ENCODE measurements at places on chromosomes 1 and 21. TPM values are rescaled to one million over a fixed set of nuclear protein-coding genes. Genes with fewer than 3 reads are reported as not detected.

GRCh38 chr1:226656201-226656600, 82.9 kb downstream of the ITPKB start:
- peak overlapping the region; percentile 19 for H3K27ac ChIP-seq
- H3K4me3 ChIP-seq = no peak overlapping the region
- H3K36me3 ChIP-seq = no peaks in the 10 kb centered on the region
- no peaks in the 10 kb centered on the region for H3K27me3 ChIP-seq
- H3K4me1 ChIP-seq = peaks cover 26% of the 10 kb centered on the region

DNA sequence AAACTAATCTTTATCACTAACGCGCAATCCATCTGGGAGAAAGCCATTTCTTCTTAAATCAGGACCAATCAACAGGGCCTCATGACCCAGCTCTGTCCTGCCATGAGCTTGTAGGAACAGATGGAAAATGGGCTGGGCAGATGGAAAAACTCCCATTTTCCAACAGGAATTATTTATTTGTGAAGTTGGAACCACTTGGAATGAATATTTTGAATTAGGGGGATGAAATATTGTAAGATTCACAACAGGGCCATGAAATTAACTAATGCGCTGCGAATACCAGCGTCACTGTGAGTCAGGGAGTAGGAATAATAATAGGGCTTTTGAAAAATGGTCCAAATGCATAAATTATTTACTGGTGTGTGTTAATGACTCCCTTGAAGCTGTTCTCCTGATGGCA, 53.1 kb upstream of the CYP2J2 start:
- H3K27me3 ChIP-seq = peaks cover 14% of the 10 kb centered on the region
- no peak overlapping the region for H3K27ac ChIP-seq
- no peaks in the 10 kb centered on the region for H3K36me3 ChIP-seq
- no peaks in the 10 kb centered on the region for H3K4me1 ChIP-seq
- H3K4me3 ChIP-seq = no peak overlapping the region

DNA sequence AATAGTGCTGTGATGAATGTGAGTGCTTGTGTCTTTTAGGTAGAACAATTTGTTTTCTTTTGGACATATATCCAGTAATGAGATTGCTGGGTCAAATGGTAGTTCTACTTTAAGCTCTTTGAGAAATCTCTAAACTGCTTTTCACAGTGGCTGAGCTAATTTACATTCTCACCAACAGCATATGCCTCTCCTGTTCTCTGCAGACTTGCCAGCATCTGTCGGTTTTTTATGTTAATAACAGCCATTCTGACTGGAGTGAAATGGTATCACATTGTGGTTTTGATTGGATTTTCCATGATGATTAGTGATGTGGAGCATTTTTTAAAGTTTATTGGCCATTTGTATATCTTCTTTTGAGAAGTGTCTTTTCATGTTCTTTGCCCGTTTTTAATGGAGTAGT, 647.3 kb upstream of the ADAMTS5 start:
- no peaks in the 10 kb centered on the region for H3K36me3 ChIP-seq
- DNase-seq = no peak
- H3K27ac ChIP-seq = no peak overlapping the region
- no peak overlapping the region for H3K4me3 ChIP-seq

DNA sequence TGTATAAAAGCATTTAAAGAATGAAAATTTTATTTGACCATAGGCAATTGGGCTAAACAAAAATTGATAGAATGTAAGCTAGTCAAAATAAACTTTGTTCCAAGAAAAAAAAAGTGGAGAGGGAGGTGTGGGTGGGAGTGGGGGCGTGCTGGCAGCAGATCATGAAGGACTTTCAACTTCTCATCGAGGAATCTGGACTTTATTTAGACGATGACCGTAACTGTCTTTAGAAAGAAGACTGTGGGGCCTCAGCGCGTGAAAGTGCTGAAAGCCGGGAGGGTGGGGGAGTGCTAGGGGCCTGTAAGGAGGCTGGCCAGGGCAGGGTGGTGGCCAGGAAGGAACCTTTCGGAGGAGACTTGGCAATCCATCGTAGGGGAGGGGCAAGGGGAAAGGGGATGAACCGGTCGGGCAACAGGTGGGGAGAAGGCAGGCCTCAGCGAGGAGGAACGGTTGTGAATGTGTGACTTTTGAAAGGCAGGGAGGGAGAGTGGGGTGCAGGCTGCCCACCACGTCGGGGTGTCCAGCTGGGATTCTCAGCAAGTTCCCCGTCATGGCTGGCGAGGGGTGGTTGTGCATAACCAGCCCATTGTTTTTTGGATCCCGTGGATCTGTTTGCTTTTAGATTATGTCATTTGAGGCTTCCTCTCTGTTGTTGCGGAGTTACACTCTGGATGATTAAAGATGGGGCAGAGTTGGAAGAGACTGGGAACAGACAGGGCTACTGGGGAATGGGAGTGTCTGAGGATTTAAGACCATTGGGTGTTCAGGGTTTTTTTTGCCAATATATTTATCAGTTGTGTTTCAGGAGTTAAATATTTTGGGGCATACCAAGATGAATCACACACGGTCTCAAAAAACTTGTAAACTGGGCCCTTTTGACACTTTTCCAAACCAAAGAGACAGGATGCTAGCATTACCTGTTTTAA, 35.5 kb downstream of the HUNK start:
- no peaks in the 10 kb centered on the region for H3K4me1 ChIP-seq
- no peaks in the 10 kb centered on the region for H3K36me3 ChIP-seq
- no peak for DNase-seq
- H3K4me3 ChIP-seq = no peak overlapping the region
- H3K27ac ChIP-seq = no peak overlapping the region
- no peaks in the 10 kb centered on the region for H3K27me3 ChIP-seq

- no peaks in the 10 kb centered on the region for H3K27me3 ChIP-seq
- no peak overlapping the region for H3K4me3 ChIP-seq
- no peaks in the 10 kb centered on the region for H3K36me3 ChIP-seq
- DNase-seq = peak; percentile 25
- H3K27ac ChIP-seq = peak overlapping the region; percentile 67
These were observed 708.8 kb downstream of the LTN1 start for GRCh38 chr21:28283641-28284490.

GRCh38 chr1:202505356-202505755, 156.9 kb downstream of the PPP1R12B start:
- DNase-seq = peak; percentile 35
- peak overlapping the region; percentile 64 for H3K27ac ChIP-seq
- no peaks in the 10 kb centered on the region for H3K36me3 ChIP-seq
- peaks cover 21% of the 10 kb centered on the region for H3K4me1 ChIP-seq
- H3K4me3 ChIP-seq = no peak overlapping the region
- no peaks in the 10 kb centered on the region for H3K27me3 ChIP-seq

DNA sequence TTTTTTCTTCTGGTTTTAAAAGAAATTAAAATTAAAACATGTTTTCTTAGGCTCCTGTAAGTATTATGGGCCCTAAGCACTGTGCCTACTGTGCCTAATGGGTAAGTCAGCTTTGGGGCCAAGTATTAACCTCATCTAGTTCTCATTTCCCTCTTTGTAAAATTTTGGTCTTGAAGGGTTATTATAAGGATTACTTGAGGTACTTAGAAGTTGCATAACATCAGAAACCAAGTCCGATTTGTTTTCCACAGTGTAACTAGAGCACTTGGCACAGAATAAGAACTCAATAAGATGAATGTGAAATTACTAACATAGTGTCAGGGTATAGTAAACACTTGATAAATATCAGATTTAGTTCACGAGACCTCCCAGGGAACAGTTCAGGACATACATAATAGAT, 16.4 kb upstream of the OSBPL9 start:
- H3K4me3 ChIP-seq = no peak overlapping the region
- H3K4me1 ChIP-seq = no peaks in the 10 kb centered on the region
- no peaks in the 10 kb centered on the region for H3K36me3 ChIP-seq
- DNase-seq = no peak
- H3K27me3 ChIP-seq = no peaks in the 10 kb centered on the region

The PEX14 gene
- 15.3 TPM for total RNA-seq

GRCh38 chr1:239817276-239817675, 274.4 kb upstream of the FMN2 start:
- no peak overlapping the region for H3K4me3 ChIP-seq
- no peaks in the 10 kb centered on the region for H3K36me3 ChIP-seq
- H3K4me1 ChIP-seq = peaks cover 4% of the 10 kb centered on the region
- no peak overlapping the region for H3K27ac ChIP-seq
- DNase-seq = no peak

DNA sequence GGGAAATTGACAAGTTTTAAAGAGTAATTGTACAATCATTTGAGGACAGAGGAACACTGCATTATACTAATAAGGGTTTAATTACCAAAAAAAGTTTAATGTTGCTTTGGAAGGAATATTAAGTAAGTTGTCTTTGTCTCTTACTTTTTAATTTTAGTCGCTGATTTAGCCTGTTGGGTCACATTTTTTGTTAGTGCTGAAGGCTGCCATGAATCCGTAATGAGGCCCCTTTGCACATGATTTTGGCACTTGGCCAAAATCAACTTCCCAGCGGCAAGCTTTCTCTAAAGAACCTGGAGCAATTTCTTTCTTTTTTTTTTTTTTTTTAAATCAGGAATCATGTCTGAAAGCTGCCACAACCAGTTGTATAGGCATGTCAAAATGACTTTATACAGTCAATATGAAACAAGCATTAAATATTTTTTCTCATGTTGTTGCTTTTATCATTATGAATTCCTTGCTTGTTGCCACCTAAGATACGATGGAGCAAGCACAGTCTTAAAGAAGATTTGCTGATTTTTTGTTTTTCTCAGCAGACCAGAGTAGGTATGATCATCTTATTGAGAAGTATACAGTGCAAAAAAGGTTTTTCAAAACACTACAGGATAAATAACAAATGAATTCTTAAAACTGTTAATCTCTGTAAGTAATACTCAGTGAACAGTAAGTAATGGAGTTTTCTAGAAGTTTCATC, 690.4 kb downstream of the USP25 start:
- H3K36me3 ChIP-seq = no peaks in the 10 kb centered on the region
- H3K4me3 ChIP-seq = peak overlapping the region; percentile 59
- H3K4me1 ChIP-seq = peaks cover 35% of the 10 kb centered on the region
- DNase-seq = no peak
- H3K27ac ChIP-seq = peak overlapping the region; percentile 65

DNA sequence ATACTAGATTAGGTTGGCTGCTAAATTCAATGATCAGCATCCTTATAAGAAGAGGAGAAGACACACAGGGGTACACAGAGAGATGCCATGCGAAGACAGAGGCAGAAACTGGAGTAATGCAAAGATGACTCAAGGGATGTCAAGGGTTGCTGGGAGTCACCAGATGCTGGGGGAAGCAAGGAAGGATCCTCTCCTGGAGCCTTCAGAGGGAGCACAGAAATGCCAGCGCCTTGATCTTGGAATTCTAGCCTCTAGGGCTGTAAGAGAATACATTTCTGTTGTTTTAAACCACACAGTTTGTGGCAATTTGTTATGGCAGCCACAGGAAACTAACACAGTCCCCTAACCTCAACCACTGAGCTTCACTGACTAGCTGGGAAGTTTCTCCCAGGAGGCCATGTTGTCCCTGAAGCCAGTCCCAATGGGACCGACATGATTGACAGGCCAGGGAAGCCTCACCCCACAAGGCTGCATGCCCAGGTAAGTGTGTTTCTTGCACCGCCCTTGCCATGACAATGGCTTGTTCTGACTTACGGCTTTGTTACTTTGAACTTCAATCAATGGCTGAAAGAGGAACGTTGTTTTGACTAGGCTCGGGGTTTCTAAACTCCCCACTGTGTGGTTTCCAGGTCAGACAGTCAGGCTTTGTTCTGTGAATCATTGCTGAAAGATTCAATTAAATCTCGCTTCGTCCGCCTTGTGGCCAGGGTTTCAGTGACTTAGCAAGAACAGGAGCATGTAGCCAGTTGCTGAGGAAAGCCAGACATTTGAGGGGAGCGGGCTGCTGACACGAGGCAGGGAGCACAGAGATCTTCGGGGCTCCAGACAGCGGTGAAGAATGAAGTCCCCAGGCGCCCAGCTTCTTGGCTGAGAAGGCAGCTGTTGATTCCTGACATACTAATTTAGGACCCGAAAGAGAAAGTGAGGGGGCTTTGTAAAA, 62.3 kb downstream of the RUNX1 start:
- H3K27me3 ChIP-seq = no peaks in the 10 kb centered on the region
- peak overlapping the region; percentile 72 for H3K27ac ChIP-seq
- peak; percentile 66 for DNase-seq
- H3K4me1 ChIP-seq = peaks cover 62% of the 10 kb centered on the region

DNA sequence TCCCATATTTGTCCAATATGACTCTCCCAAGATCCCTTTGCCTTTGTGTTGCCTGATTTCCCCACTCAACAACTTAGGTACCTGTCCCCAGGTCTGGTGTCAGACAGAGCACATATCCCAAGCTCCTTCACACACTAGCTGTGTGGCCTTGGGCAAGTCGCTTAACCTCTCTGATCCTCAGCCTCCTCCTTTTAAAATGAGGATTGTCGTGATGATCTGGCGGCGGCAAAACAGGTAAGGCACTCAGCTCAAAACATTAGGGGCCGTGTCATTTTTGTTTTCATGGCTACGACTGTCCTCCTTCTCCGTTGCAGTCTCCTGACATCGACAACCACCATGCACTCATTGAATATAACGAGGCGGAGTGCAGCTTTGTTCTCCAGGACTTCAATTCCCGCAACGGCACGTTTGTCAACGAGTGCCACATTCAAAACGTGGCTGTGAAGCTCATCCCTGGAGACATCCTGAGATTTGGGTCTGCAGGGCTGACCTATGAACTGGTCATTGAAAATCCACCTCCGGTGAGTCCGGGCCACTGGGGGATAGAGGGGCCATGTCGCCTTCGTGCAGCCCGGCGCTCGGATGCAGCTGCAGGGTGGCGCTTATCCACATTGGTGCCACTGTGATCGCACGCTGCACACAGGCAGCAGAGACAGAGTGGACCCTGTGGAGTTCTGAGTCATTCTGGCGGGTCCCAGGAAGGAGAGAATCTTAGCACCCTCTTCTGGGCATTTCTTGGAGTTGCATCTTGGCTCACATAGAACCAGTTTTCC, 25.2 kb downstream of the FHAD1 start:
- no peaks in the 10 kb centered on the region for H3K4me1 ChIP-seq
- no peak overlapping the region for H3K27ac ChIP-seq
- H3K36me3 ChIP-seq = no peaks in the 10 kb centered on the region

DNA sequence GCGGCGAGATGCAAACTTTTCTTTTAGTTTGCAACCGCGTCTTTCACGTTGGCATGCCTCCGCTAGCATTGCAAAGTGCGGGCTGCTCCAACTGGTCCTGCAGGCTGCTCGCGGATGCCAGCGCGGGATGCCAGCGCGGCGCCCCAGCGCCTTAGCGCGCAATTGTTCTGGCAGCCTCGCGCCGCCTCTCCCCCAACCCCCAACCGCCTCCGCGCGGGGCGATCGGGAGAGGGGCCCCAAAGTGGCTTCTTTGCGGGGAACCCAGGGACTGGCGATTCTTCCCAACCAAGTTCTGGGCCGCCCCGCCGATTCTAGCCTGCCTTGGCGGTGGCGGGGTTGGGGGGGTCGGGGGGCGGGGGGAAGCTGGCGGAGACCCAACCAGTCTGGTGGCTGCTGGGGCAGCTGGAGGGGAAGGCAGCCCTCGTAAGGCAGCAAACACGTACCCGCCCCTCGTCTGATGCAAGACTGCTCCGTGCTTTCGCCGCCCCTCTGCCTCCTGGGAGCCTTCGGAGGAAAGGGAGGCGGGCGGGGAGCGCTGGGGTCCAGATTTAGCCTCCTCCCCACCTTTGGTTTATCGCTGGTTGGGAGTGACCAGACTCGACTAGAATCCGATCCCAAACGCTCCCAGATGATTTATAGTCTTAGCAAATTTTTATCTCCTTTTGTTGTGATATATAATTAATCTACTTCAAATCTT, 756 bp downstream of the PHGDH start:
- H3K27ac ChIP-seq = peak overlapping the region; percentile 47
- no peaks in the 10 kb centered on the region for H3K36me3 ChIP-seq
- peak overlapping the region; percentile 90 for H3K4me3 ChIP-seq
- peak; percentile 80 for DNase-seq

The CCDC24 gene
- total RNA-seq = 2.9 TPM

Data from osteoblast (primary cell).